PC-9 (cell line): ENCODE measurements at places on chromosomes 16 and 17.

DNA sequence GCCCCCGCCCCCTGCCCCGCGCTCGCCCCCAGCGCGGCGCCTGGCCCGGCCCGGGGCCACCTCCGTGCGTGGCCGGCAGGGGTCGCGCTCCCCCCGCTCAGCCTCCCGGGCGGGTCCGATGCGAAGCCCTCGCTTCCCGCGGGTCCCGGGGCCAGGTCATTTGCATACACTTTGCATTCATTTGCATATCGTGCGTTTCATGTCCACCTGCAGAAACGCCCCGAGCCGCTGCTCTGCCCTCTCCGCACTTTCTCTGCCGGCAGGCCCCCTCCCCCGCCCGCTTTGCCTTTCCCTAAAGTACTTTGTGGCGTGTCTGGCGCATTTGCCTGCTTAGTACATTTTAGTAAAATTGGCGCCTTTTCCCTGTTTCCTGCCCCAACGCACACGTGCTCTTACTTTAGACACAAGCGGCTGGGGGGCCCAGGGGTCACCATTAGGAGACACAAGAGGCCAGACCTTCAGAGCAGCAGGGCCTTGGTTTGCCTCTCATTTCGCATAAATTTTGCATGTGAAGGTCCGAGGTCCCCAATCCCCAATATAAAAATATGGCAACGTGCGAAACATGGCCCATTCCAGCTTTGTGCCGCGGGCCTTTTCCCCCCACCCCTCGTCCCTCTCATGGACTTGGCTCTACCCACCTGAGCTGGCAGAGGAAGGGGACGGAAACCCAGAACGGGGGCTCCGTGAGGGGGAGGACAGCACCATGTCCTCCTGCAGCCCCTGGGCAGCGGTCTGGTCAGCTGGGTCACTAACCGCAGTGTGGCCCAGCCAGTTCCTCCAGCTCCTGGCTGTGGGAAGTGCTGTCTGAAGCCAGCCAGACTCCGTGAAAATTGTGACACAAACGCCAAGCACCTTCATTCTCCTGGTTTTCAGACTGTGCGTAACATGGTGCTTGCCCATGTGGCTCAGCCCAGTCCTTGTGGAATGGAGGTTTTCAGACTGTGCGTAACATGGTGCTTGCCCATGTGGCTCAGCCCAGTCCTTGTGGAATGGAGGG, 34.8 kb downstream of the CBFA2T3 start:
- no peak for DNase-seq

- DNase-seq, result no peak
These were observed 25.8 kb upstream of the ACSF3 start for GRCh38 chr16:89067677-89068443.

GRCh38 chr17:4576161-4576558, 8.2 kb upstream of the SMTNL2 start:
- DNase-seq, result no peak

DNA sequence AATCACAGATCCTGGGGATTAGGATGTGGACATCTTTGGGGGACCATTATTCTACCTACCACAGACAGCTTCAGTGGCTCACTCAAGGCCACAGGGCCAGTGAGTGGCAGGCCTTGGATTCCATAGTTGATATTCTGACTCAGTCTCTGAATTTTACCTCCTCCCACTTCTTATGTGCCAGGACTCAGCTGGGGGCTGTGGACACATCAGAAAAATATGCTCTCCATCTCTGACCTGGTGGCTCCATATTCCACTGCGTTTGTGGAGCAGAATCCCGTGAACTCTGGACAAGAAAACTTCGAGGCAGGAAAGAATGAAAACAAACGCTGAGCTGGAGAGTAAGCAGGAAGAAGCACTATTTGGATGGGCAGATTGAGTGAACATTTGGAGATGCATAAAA, 301.8 kb upstream of the MAF start:
- DNase-seq, result no peak

GRCh38 chr16:82594114-82594513, 32.7 kb upstream of the CDH13 start:
- no peak for DNase-seq

- no peak for DNase-seq
These were observed 13.4 kb downstream of the FBF1 start for GRCh38 chr17:75927286-75927922.

DNA sequence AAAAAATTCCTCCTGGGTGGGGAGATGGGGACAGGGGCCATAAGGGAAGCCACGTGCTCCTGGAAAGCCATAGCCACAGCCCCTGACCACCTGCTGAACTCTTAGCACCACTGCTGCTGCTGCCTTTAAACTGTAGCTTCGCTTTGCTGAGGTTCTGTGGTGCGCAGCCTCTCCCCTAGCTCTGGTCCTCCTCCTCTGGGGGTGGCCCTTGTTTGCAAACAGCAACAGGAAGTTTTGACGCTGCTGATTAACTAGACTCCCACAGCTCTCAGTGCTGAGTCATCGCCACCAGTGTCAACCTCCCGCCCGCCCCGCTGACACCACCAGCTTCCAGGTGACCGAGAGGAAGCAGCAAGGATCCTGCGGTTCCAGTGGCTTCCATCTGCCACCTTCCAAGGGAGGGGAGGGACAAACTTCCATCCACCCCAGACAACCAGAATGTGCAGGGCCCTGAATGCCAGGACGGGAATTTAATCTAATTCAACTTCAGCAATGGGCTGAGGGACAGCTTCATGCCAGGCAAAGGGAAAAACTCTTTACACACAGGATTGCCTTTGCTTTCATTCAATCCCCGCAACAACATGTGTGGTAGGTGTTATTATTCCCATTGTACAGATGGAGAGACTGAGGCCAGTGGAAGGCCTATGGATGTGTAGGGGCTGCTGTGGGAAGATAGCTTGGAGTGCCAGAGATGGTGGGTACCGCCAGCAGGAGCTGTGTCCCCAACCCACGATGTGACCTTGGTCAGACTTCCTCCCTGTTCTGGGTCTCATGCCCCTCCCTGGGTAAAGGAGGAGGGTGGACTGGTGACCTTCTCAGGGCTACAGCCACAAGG, 8.1 kb upstream of the KIFC3 start:
- peak; percentile 97 for DNase-seq

GRCh38 chr17:34452769-34453168, 89.7 kb upstream of the CCL1 start:
- no peak for DNase-seq

- DNase-seq, result no peak
These were observed 101.8 kb downstream of the XYLT1 start for GRCh38 chr16:17368951-17369350.

DNA sequence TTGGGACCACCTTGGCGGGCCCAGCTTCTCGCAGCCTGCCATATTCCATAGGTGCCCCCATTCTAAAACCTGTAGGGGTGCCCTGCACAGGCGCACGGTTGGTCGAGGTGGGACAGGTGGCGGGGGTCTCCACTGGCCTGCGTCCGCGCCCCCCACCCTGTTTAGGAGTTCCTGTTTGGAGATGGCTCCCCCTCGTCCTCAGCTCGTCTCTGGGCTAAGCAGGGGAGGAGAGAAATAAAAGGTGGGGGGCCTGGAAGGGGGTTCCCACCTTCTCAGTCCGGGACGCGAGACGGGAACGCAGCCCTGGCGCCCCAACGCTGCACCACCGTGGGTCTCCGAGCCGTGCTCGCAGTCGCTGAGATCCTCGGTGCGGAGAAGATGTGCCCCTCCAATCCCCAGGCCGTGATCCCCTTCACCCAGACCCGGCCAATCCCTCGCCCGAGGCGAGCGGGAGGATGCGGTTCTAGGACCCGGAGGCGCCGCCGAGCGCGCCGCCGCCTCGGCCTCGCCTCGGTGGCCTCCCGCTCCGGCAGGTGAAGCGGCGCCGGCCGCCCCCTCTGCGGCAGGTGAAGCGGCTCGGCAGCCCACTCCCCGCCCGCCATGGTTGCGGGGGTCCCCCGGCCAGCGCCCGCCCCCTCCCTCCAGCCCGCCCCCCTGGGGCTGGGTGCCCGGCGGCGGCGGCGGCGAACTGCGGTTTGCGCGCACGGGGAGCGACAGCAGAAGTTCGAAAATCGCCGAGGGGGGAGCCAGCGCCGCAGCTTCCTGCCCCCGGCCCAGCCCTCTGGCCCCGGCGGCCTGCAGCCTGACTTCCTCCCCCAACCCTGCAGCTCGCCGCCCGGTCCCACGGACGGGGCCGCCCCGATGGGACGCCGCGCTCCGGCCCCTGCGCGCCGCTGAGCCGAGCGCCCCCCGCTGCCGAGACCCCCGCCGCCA, at the start of gene FMNL1:
FMNL1 (plus strand) TSS at position 805 of the 933 bp plus-strand sequence. CDS start 240 bp downstream, outside the sequence.
- no peak for DNase-seq

DNA sequence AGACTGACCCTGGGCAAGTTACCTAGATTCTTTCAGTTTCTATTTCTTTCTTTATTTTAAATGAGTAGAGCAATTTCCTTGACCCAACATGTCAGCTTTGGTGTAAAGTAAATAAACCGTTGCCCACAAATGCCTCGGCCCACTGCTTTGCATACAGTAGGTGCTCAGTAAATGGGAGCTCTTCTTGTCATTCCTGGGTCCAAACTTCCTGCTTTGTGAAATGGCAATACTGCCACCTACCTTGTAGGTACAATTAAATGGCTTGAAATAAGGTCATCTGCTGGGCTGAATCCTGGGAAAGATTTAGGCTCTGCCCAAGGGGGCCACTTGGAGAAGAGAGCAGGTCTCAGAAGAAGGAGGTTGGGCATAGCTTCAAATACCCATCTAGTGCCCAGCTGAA, 253.0 kb downstream of the HS3ST3B1 start:
- DNase-seq, result no peak
